Cardiac septum (tissue), 1 donor: ENCODE measurements at places on chromosomes 3 and 15.
A peak's percentile ranks its signal among the peaks of the same experiment; 100 is the strongest.

DNA sequence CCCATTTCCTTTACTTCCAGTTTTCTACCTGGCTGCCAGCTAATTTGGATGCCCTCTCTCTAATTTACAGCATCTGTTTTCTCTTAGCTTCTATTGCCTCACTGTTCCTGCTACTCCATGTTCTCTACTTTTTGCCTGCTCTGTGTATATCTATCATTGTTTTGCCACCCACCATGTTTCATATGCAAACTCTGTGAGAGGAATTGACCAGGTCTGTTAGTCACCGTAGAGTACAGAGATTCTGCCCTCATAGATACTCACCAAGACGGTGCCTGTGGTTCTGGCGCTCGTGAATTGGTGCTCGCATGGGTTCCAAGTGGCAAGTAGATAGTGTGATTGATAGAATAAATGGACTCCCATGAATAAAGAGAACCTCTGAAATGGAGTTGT lies 288.8 kb downstream of the CNTN6 start:
- no peak for DNase-seq

GRCh38 chr3:157572559-157573270 lies 69.5 kb upstream of the VEPH1 start:
- DNase-seq = no peak

DNA sequence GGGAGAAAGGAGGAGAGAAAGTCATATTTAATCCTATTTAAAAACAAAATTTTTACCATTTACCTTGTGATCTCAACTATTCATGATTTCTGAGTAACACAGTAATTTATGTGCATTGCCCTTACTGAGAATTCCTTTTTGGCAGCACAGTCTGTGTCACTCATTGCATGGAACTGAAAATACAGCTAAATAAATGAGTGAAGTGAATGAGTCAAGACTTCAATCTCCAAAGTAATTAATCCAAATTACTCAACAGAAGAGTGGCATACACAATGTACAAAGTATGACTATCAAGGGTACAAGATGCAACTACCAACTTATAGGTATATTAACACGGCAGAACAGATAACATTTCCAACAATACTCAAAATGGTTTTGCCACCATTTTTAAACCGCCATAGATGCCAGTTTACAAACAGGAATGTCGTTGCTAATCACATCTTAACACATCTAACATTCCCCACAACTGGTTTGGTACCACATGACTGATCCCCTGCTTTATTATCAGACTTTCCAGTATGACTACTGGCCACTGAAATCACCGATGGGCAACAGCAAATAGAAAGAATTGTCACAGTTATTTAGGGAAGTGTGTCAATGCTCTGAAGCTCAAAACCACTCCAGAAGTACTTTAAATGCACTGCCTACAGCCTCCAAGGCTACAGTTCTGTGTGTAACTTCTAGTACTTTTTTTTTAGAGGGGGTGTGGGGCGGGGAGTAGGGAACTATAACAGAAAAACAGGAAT lies 410.4 kb downstream of the SHQ1 start:
- DNase-seq = no peak

DNA sequence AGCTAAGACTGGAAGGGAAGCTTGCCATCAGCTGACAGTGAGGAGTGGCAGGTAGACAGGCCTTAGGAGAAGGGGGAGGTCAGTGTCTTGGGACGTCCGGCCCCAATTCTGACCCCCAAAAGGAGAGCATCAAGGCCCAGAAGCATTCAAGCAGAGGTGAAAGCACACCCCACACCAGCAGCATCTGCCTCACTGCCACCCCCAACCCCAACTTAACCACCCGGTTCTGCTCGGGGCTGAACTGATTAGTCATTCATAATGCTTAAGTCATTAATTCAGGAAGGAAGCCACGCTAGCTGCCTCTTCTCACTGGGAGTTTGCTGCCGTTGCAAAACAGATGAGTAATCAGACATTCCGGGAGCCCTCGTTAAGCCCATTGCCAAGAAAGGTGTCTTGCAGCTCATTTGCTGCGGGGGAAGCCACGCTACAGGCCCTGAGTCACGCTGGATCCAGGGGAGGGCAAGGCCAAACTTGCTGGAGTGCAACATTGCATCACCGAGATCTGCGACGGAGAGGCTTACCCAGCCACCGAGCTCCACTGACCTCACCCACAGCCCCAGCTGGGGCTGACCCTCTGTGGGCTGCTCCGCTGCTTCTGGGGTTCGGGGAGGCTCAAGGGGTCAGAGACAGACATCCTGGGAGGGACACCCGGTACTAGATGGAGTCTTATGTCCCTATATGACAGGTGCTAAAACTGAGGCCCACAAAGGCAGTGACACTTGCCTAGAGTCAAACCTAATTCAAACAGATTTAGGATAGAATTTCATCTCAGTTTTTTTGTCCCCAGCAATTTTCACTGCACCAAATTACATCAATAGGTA lies 46.4 kb upstream of the HES1 start:
- peak; percentile 93 for DNase-seq

DNA sequence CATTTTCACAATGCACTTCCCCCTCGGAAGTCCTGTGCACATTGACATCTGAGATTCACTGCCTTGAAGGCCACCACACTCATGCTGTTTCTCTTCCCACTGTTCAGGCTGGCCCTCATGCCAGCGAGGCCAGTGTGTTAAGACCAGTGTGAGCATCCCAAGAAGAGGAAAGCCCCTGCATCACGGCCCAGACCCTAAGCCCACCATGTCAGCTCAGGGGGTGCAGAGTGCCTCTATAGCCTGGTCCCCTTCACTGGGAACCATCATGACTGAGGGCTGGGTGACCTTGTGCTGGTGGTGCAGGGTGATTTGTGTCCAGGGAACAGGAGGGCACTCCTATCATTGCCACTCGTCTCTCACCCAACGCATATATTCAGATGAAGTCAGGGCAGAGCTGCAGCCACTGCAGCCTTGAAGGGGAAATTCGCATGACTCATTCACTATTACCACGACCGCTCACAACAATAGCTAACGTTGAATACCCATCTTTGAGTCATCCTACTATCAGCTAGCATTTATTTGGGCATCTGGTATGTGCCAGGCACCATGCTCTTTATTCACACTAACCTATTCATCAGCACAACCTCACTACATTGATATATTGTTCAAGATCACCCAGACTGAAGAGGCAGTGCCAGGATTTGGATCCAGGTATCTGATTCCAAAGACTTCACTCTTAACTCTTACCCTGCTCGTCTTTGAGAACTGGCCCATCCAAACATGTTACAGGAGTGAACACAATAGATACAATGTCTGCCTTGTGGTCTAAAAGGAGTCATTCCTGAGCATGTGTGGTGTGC lies 58.8 kb upstream of the SLC6A11 start:
- DNase-seq = no peak

DNA sequence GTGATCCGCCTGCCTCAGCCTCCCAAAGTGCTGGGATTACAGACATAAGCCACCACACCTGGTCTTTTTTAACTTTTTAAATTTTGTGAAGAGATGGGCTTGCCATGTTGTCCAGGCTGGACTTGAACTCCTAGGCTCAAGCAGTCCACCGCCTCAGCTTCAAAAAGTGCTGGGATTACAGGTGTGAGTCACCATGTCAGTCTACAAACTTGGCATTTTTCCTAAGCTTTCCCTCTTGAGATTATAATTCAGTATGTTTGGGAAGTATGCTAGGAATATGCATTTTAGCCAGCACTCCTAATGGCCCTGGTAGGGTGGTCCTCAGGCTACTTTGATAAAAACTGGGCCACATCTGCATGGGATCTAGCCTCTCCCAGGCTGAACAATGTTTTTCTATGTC lies 4.4 kb downstream of the WDR73 start:
- no peak for DNase-seq

GRCh38 chr3:189132231-189132671 lies 39.5 kb upstream of the TPRG1 start:
- DNase-seq = no peak

GRCh38 chr15:25287823-25288222 lies 151.0 kb downstream of the UBE3A start:
- DNase-seq = no peak

GRCh38 chr3:195005251-195005620 lies 265.7 kb downstream of the XXYLT1 start:
- peak; percentile 29 for DNase-seq

DNA sequence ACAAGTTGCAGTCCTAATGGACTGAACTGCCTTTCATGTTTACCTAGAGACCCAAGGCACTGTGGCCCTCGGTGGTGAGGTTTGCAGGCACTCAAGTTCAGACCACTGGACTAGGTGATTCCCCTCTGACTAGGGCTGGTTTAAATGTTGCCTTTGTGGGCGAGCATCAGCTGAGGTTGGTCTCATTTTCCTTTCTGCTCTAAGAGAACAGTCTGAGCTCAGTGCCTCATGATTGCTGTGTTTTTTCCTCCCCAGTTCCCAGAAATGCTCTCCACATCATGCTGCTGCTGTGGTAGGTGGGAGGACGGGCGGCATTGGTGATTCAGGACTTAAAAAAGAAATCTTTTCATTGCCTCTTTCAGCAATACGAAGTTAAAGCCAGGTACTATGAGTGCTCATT lies 237.2 kb downstream of the MBNL1 start:
- DNase-seq = no peak

DNA sequence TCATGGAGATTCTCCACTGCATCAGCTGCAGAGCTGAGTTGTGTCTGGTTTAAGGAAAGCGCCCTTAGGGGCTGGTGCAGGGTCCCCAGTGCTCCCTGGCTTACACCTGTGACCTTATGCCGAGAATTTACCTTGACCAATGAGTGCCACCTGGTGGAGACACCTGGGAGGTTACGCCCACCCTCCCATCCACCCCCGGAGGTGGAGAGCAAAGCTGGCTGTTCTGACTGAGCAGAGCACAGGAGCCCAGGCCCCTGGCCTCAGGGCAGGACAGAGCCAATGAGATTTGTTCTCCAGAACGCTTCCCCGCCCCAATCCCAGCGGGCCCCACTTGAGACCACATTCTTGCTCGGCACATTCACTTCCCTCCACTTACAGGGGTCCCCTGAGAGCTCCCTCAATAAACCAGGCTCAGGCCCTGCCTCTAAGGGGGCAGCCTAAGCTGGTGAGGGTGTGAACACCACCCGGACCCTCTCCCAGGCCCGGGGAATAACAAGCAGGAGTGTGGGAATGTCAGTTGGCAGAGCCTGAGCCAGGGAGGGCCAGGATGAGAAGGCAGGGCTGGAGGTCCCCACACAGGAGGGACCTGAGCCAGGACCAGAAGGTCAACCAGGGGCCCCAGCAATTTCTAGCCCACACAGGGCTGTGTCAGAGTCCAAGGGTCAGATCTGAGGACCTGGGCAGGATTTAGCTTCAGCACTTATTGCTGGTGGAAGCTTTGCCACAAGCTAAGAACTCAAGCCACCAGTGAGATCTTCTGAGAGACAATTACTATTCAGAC lies 117.1 kb downstream of the TPRA1 start:
- DNase-seq = no peak

DNA sequence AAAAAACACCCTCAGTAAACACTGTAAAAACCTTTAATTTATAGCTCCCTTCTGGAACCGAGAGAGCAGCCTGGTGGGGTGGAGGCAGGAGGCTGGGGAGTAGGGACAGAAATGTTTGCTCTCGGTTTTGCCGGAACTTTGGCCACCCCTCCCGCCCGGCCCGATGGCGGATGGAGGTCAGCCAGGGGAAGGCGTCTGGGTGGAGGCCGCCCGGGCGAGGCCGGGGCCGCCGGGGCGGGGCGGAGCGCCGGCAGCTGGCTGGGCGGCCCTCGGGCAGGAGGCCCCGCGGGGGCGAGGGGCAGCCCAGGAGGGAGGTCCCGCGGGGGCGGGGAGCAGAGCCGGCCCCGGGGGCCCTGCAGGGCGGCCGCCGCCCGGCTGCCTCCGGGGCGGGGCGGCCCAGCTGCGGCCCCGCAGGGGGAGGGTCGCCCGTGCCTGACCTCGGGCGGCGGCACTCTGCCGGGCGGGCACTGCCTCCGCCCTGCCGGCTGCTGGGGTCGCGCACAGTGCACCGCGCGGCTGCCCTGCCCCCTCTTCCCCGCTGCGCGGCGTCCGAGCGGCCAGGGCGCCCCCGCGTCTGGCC lies 829 bp upstream of the SKIL start:
- DNase-seq = peak; percentile 94

DNA sequence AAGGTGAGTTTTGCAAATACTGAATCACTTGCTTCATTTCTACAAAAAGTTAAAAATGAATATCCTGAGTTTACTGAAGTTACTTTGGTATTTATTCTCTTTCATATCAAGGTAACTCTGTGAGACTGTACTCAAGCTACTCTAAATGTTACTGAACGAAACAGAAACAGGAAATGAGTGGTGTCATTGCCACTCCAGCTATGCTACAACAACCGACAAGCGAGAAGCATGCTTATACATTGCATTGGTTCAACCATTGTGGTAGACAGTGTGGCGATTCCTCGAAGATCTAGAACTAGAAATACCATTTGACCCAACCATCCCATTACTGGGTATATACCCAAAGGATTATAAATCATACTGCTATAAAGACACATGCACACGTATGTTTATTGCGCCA lies 313.2 kb upstream of the THBS1 start:
- DNase-seq = no peak

DNA sequence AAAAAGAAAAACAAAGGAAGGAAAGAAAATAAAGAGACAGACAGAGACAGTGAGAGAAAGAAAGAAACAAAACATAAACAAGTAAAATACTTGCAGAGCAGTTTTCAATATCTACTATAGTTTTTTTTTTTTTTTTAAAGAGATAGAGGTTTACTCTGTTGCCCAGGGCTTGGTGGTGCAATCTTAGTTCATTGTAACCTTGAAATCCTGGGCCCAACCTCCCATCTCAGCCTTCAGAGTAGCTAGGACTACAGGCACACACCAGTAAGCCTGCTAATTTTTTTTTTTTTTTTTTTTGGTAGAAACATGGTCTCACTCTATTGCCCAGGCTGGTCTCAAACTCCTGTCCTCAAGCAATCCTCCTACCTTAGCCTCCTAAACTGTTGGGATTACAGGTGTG lies 23.1 kb downstream of the CLASP2 start:
- no peak for DNase-seq

- DNase-seq = no peak
These were observed 419.8 kb upstream of the NR2F2 start for GRCh38 chr15:95910643-95911212.

- DNase-seq = no peak
These were observed 474.1 kb downstream of the FOXP1 start for GRCh38 chr3:71109241-71109976.

- DNase-seq = no peak
These were observed 57.9 kb downstream of the ADCY5 start for GRCh38 chr3:123390865-123391600.

GRCh38 chr3:103170651-103171050 lies 735.8 kb downstream of the ZPLD1 start:
- no peak for DNase-seq

DNA sequence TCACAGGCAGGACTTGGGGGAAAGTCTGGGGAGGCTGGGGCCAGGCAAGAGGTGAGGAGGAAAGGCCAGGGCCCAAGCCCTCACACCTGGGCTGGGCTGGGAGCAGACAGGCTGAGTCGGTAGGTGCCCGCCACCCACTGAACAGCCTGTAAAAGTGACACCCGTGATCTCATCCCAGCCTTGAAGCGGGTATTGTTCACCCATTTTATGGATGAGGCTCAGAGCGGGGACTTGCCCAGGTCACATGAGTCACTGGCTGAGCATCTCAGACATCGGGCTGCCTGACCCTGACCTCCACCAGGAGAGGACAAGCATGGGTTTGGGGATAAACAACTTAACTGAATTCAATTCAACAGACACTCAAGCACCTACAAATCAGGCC lies 52.0 kb upstream of the CTSH start:
- DNase-seq = no peak
